ENCODE measurements at places on chromosomes 6 and 20. TPM values are rescaled to one million over a fixed set of nuclear protein-coding genes. Genes with fewer than 3 reads are reported as not detected.
A peak's percentile ranks its signal among the peaks of the same experiment; 100 is the strongest.

PRDM13 gene
- total RNA-seq: not detected

ARFGEF3 gene
- 2.7 TPM for total RNA-seq

ZSCAN23 gene
- total RNA-seq: 8.2 TPM

PARD6B gene
- 17.5 TPM for total RNA-seq

ALDH5A1 gene
- total RNA-seq: 20.4 TPM

TAGAP gene
- 3.7 TPM for total RNA-seq

FOXF2 gene
- 1.6 TPM for total RNA-seq

GRCh38 chr6:137717074-137718073, 149.7 kb upstream of the TNFAIP3 start:
- H3K4me3 ChIP-seq: no peak overlapping the region
- H3K36me3 ChIP-seq: no peaks in the 10 kb centered on the region
- H3K27ac ChIP-seq: no peak overlapping the region
- H3K27me3 ChIP-seq: no peaks in the 10 kb centered on the region
- no peak for DNase-seq
- H3K4me1 ChIP-seq: no peaks in the 10 kb centered on the region

DNA sequence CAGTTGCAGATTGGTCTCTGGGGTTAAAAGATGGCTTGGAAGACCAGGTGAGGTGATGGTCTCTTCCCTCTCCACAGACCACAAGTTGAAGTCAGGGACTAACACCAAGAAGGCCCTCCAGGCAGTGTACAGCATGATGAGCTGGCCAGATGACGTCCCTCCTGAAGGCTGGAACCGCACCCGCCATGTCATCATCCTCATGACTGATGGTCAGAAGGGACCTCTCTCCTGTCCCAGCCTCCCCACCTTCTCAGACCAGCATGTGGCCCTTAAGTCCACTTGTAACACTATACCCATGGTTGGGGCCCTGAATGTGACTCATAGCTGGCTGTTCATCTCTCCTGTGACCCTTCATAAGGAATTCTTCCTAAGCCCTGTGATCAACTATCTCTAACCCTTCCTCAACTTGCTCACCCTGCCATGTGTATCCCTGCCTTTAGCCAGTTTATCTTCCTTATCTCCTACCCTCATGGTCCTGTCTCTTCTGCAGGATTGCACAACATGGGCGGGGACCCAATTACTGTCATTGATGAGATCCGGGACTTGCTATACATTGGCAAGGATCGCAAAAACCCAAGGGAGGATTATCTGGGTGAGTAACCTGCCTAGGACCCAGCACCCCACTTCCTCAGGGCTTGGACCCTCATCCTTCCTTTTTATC, 3.0 kb downstream of the CFB start:
- H3K36me3 ChIP-seq: peaks cover 25% of the 10 kb centered on the region
- no peak overlapping the region for H3K27ac ChIP-seq
- H3K27me3 ChIP-seq: no peaks in the 10 kb centered on the region
- peaks cover 19% of the 10 kb centered on the region for H3K4me1 ChIP-seq
- no peak for DNase-seq

- H3K27ac ChIP-seq: no peak overlapping the region
- no peaks in the 10 kb centered on the region for H3K4me1 ChIP-seq
- no peaks in the 10 kb centered on the region for H3K27me3 ChIP-seq
- no peaks in the 10 kb centered on the region for H3K36me3 ChIP-seq
- peak; percentile 15 for DNase-seq
These were observed 44.1 kb upstream of the ATXN1 start for GRCh38 chr6:16805243-16805950.

DNA sequence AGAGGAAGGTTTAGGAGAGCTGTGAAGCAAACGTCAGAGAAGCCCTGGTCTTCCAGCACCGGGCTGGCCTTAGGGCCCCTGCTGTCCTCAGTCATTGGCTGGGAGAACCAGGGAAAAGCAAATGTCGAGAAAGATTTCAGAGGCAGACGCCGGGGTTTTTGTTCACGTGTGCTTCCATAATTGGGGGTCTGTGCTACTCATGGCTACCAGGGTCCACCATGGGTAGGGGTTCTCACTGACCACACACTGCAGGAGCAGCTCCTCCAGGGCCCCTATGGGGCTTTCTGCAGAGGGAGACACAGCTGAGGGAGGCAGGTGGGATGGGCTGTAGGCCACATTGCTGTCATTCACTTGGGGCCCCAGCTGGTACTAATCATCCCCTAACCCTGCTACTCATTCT, 291.8 kb upstream of the FOXQ1 start:
- no peak for DNase-seq
- no peak overlapping the region for H3K27ac ChIP-seq
- H3K27me3 ChIP-seq: no peaks in the 10 kb centered on the region
- H3K36me3 ChIP-seq: no peaks in the 10 kb centered on the region
- H3K4me3 ChIP-seq: no peak overlapping the region
- no peaks in the 10 kb centered on the region for H3K4me1 ChIP-seq

DNA sequence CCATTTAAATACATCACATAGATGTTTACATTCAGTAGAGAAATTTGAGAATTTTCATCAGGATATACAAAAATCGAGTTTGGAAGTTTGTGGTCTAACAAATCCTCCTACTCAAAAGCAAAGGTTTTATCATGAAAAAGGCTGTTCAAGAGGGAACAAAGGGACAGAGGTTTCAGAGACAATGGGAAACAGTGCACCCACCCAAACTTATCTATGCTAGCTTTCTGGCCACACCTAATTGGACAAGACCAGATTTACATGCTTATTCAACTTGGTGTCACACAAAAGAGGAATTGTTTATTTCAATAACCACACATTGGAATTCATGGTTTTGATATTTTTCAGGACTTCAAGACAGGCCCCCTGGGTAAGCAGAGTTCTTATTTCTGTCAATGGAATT, 28.4 kb upstream of the RSPO3 start:
- DNase-seq: no peak
- no peaks in the 10 kb centered on the region for H3K36me3 ChIP-seq
- H3K4me1 ChIP-seq: no peaks in the 10 kb centered on the region
- no peak overlapping the region for H3K4me3 ChIP-seq
- H3K27me3 ChIP-seq: no peaks in the 10 kb centered on the region

- H3K4me3 ChIP-seq: no peak overlapping the region
- H3K4me1 ChIP-seq: peaks cover 50% of the 10 kb centered on the region
- H3K27me3 ChIP-seq: no peaks in the 10 kb centered on the region
- H3K36me3 ChIP-seq: no peaks in the 10 kb centered on the region
- peak overlapping the region; percentile 42 for H3K27ac ChIP-seq
These were observed 36.9 kb downstream of the B4GALT5 start for GRCh38 chr20:49676581-49677291.

GRCh38 chr6:164695896-164696295, 613.5 kb downstream of the C6orf118 start:
- H3K27ac ChIP-seq: no peak overlapping the region
- H3K4me1 ChIP-seq: no peaks in the 10 kb centered on the region
- no peaks in the 10 kb centered on the region for H3K27me3 ChIP-seq
- no peak overlapping the region for H3K4me3 ChIP-seq

DNA sequence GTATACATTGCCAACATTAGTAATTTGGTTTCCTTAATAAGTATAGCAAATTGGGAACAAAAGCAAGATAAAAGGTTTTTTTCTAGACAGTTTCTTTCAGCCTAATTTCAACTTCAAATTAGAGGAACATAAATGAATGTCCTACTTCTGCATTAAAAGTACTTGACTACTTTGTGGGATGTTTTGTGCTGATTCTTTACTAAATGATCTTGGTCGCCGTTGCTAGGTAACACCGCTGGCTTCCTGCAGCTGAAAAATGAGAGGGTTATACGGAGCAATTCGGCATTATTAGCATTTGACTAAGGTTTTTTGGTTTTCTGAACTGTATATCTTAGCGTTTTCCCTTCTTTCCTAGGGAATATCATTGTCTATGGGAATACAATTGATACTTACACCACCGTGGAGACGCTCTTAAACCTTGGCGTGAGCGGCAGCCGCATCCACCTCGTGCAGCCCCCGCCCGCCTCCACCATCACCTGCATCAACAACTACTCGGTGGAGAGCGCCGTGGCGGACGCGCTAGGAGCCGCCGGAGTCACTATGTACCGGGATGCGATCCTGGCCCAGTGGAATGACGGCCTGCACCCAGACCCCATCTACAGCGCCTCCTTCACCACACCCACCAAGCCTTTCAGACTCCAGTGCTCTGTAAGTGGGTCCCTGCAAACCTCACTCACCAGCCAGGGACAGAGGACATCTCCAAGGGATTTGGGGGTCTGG, 90.9 kb upstream of the INSM1 start:
- no peaks in the 10 kb centered on the region for H3K36me3 ChIP-seq
- H3K4me1 ChIP-seq: no peaks in the 10 kb centered on the region
- no peak overlapping the region for H3K4me3 ChIP-seq
- H3K27ac ChIP-seq: no peak overlapping the region
- H3K27me3 ChIP-seq: no peaks in the 10 kb centered on the region

GRCh38 chr6:13524801-13525508, 37.6 kb upstream of the GFOD1 start:
- no peaks in the 10 kb centered on the region for H3K27me3 ChIP-seq
- no peaks in the 10 kb centered on the region for H3K36me3 ChIP-seq
- H3K27ac ChIP-seq: no peak overlapping the region
- no peak overlapping the region for H3K4me3 ChIP-seq

DNA sequence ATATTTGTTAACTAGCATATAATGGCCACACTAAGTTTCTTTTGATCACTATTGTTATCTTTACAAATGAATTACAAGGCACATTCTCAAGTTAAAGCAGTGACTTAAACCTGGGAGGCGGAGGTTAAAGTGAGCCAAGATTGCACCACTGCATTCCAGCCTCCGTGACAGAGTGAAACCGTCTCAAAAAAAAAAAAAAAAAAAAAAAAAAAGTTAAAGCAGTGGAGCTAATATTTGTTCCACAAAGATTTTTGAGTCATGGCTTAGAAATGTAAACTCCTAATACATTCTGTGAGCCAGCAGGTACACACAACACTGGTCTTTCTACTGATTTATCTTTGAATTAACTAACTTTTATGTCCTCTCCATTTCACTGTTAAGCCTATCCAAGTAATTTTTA, 221.7 kb upstream of the HTR1E start:
- DNase-seq: peak; percentile 12
- no peak overlapping the region for H3K27ac ChIP-seq
- H3K27me3 ChIP-seq: no peaks in the 10 kb centered on the region
- no peaks in the 10 kb centered on the region for H3K4me1 ChIP-seq
- H3K4me3 ChIP-seq: no peak overlapping the region

DNA sequence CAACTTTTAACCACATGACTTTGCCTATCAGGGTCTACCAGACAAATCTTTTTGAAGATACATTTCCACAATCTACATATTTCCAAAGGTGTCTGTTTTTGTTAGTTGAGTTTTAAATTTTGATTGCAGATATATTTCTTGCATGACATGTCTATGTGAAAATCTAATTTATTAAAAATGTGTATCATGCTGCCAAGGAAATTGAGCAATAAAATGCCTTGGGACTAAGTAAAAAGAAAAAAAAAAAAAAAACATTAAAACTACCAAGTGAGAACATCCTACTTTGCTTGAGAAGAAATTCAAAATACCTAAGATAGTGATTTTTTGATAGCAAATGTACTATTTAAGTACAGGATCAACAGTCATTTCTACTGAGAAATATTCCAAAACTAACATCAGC, 17.7 kb downstream of the SLC17A5 start:
- peak overlapping the region; percentile 90 for H3K27ac ChIP-seq
- no peak overlapping the region for H3K4me3 ChIP-seq
- peaks cover 38% of the 10 kb centered on the region for H3K4me1 ChIP-seq
- H3K27me3 ChIP-seq: no peaks in the 10 kb centered on the region

GRCh38 chr6:27894839-27895762, 17.1 kb downstream of the OR2B2 start:
- peaks cover 11% of the 10 kb centered on the region for H3K4me1 ChIP-seq
- H3K27ac ChIP-seq: peak overlapping the region; percentile 33
- peak; percentile 67 for DNase-seq
- H3K36me3 ChIP-seq: no peaks in the 10 kb centered on the region
- H3K4me3 ChIP-seq: peak overlapping the region; percentile 17
- no peaks in the 10 kb centered on the region for H3K27me3 ChIP-seq

DNA sequence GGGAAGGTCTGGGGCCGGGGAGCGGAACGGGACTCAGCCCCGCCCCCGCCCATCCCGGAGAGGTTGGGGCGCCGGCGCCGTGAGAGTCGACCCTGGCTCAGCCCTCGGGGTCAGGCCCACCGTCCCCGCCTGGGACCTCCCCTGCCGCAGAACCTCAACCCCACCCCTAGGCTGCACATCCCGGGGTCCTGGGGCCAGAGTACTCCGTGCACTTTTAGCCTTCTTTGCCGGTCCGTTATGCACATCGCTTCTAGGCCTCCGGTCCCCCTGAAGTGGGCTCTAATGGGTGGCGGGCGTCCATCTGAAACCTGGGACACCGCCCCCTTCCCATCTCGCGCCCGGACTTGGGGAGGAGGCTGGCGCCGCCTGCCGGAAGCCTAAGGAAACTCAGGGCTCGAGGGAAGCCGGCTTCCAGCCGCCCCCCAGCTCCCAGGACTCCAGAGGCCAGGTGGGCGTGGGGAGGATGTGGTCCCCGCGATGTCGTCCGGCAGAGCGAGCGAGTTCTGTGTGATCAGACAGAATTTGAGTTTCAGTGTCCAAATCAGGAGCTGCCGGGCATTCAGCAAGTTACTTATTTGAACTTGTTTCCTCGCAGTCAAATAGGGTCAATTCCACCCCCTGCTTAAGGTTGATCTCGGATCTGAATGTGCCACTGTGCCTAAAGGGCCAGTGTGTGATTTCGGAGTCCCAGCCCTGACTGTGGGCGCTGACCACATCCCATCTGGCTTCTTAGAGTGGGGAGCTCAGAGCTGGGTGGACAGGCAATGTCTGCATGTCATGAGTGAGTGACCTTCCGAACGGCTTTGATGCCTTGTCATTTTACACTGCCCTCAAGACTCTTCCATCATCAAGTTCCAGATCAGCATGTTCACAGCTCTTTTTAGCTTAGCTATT, 47.6 kb downstream of the CPXM1 start:
- H3K4me3 ChIP-seq: no peak overlapping the region
- no peaks in the 10 kb centered on the region for H3K36me3 ChIP-seq
- DNase-seq: peak; percentile 48
- H3K4me1 ChIP-seq: peaks cover 31% of the 10 kb centered on the region
- no peaks in the 10 kb centered on the region for H3K27me3 ChIP-seq
- H3K27ac ChIP-seq: no peak overlapping the region

- DNase-seq: no peak
- H3K27ac ChIP-seq: no peak overlapping the region
- no peaks in the 10 kb centered on the region for H3K4me1 ChIP-seq
These were observed 249.6 kb upstream of the MOCS1 start for GRCh38 chr6:40183902-40184301.
